ENCODE measurements at places on chromosomes 3 and 15.

GRCh38 chr15:68574046-68574445 is 4.7 kb upstream of the CORO2B start:
- no peak for DNase-seq

- DNase-seq: no peak
These were observed 49.8 kb downstream of the TCF12 start for GRCh38 chr15:56968256-56968655.

- DNase-seq: no peak
These were observed 11.1 kb downstream of the SIAH2 start for GRCh38 chr3:150751781-150752263.

GRCh38 chr3:174821477-174821876 is 37.7 kb upstream of the NAALADL2 start:
- no peak for DNase-seq

DNA sequence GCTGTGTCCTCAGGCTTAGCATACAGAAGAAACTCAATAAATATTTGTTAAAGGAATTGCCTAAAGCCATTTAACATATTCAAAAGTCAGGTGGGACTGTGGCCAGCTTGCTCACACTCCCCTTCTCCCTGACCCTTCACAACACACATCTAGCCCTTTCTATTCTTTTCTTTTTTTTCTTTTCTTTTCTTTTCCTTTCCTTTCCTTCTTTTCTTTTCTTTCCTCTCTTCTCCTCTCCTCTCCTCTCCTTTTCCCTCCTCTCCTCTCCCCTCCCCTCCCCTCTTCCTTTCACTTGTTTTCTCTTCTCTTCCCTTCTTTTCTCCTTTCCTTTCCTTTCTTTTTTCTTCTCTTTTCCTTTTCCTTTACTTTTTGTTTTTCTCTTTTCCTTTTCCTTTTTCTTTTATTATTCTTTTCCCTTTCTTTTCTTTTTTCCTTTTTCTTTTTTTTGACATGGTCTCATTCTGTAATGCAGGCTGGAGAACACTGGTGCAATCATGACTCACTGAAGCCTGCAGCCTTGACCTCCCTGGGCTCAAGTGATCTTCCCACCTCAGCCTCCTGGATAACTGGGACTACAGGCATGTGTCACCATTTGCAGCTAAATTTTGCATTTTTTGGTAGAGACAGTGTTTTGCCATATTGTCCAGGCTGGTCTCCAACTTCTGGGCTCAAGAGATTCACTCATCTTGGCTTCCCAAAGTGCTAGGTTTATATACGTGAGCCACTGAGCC is 377.8 kb downstream of the GRM7 start:
- DNase-seq: no peak

- DNase-seq: no peak
These were observed 17.5 kb upstream of the CFAP100 start for GRCh38 chr3:126377211-126377610.

DNA sequence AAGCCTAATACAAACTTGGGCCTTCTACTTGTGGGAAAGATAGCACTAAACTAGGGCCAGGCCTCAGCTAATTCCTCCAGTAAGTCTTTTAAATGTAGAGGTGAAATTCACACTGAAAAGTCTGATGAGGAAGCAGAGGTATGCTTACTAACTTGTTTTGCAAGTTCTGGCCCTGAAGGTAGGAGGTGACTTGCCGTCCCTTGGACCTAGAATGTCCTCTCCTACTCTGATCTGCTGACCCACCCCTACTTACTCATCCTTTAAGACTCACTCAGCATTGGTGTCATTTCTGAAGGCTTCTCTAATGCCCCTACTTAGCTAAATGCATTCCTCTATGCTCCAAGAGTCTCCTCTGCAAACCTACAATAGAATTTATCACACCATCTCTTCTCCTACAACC is 19.4 kb downstream of the RIOX2 start:
- DNase-seq: no peak

GRCh38 chr3:53161820-53162671 is 1.0 kb downstream of the PRKCD start:
- peak; percentile 37 for DNase-seq

DNA sequence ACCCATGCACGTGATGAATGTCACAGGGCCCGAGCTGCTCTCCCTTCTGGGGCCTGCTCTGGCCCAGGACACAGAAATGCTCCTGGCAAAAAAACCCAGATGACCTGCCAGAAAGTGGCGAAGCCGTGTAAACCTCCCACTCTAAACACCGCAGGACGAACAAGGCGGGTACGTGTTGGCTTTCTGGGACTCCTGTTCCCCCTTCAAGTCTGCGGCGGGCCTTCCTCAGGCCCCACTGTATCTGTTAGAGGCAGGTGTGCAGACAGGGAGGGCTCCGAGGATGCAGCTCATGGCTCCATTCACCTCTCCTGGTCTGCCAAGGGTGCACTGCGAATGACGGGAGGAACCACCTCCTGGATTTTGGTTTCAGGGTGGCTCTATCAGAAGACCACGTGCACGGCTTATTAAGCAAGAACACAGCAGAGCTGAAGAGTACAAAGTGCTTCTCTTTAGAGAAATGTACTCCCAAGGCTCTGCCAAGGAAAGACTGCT is 173.8 kb downstream of the ADAMTS17 start:
- peak; percentile 75 for DNase-seq

- DNase-seq: no peak
These were observed 17.0 kb upstream of the AVEN start for GRCh38 chr15:34055868-34056595.

GRCh38 chr15:74994685-74995084 is 678 bp upstream of the SCAMP5 start:
- DNase-seq: no peak

DNA sequence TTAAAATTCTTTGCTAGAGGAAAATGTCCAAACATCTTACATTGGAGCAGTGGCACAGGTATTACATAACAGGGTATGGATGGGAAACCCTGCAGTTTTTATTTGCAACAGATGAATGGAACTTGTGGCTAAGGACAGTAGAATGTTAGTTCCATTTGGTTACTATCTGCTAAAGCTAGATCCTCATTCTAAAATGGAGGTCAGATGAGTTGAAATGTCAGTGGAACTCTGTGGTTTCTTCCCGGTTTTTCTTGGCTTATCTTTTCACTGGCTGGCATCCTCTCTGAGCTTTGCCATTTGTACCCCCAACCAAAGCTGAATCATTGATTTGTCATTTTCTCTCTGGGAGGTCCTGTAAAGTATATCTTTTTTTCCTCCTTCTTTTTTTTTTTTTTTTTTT is 68.9 kb downstream of the ARMC8 start:
- no peak for DNase-seq

DNA sequence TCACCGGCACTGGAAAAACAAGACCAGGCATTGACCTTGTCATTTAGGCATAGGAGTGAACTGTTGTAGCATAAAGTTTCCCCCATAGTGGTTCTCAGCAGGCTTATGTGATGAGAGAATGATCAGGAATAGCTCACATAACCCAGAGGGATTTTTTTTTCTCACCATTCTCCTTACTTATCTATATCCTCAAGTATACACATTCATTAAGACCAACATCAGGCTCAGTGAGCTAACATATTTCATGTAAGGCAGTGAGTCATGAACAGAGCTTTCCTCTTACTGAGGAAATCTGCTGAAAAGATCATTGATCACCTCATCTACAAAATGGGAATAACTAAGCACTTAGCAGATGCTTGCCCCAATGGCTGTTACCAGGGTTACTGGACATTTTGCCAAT is 396.6 kb upstream of the TMCO5A start:
- no peak for DNase-seq

GRCh38 chr15:40957581-40958051 is 4.3 kb downstream of the CHAC1 start:
- DNase-seq: no peak

Data from uterus (tissue), 4 donors.